ENCODE measurements at places on chromosomes 7 and 10.

DNA sequence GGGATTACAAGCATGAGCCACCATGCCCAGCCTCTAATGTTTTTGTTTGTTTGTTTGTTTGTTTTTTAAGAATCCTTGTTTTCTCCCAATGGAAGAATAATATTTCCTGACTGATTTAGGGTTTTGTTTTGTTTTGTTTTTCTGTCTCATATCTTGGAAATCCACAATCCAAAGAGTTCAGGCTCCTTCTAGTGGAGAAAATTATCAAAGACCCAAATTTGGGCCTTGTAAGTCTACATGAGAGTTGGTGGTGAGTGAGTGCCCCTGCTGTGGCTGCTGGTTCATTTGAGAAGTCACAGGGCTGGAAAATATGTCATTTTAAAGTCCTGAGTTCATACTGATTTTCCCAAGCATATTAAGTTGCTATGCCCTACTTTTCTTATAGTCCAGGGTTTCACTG lies 33.5 kb upstream of the KLHL7 start:
- DNase-seq = no peak

DNA sequence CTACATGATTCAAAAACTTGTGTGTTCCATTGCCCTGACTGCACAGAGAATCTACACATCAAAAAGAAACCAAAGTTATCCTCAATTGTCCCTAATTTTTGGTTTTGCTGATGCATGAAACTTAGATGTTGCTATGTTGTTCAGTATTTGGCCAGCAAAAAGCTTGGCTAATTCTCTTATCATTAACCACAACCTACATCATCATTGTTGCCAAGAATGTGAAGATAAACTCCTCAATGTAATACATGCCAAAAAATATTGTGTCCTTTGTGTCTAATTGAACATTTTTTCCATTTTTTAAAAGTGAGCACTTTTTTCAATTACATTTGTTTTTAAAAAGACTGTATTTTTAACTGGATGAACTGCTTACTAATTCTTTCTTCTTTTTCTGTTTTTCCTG lies 268.0 kb upstream of the SEMA3D start:
- DNase-seq = no peak

GRCh38 chr7:135185471-135186260 lies 15.2 kb upstream of the CYREN start:
- DNase-seq = no peak

GRCh38 chr7:36155811-36156361 lies 2.8 kb downstream of the EEPD1 start:
- DNase-seq = no peak

GRCh38 chr10:9342885-9343570 lies 1288.5 kb downstream of the GATA3 start:
- peak; percentile 16 for DNase-seq

Data from CD4-positive, alpha-beta T cell treated with Interleukin-1 beta for 1 hour (primary cell).